HT-29 (cell line): ENCODE measurements at places on chromosomes 3 and 15. TPM values are rescaled to one million over a fixed set of nuclear protein-coding genes. Genes with fewer than 3 reads are reported as not detected.

DNA sequence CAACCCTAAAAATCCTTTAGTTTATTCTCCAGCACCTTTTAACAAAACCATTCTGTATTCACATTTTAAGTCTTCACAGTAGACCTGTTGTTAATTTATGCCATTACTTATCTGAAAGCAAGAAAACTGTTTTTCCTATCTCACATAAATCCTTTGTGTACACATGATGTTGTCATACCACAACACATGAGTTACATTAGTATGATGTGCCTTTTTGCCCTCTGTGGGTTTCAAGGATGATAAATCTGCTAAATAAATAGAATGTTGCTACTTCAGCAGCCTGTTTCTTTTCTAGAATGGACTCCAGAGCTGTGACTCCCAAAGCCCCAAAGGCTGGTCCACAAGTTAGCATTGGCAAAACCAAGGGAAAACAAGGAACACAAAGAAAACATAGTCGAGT is 151.6 kb downstream of the SERPINI1 start:
- DNase-seq = no peak

- no peak for DNase-seq
Measured at GRCh38 chr15:91291673-91292072, 191.6 kb downstream of the SV2B start.

DNA sequence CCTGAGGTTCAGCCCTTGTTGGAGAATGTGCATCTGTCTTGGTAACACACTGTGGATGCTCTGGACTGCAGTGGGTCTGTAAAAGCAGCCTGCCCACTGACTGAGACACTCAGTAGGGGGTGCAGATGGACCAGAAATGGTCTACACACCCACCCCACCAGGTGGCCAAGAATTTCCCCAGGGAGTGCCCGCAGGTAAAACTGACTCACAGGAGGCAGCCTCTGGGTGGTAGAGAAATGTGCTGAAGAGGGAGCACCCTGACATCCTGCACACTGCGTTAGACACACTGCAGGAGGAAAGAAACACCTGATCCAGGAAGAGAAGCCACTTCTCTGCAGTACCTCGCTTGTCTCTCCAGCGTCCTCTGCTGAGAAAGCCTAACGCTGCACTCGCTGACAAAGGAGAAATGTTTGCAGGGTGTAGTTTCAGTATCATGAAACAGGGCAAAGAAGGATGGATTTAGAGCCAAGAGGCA is 109.5 kb upstream of the ABHD17C start:
- peak; percentile 21 for DNase-seq

DNA sequence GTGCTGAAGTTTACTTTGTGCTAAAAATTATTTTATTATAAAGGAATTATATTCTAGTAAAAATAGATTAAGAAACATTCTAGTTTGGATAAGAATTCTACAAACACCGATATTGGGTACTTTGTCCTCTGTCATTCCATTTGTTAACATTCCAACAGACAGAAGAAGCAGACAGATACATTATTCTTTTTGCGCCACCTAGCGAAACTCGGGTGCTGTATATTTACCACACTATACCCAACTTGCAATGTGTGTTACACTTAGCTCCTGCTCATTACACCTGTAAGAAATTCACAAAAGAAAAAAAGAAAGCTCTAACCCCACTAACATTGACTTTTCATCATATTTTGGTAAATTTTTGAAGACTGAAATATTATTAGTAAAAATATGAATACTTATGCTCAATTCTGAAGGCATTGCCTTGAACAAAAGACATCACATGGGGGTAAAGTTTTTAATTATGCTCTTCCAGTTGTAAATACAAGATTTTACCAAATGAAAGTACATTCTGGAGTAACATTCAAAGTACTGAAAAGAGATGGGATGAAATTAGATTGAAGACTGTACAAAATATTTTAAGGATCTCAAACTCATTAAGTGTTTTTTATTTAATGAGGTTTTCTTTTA is 136.5 kb upstream of the MLF1 start:
- peak; percentile 87 for DNase-seq

DNA sequence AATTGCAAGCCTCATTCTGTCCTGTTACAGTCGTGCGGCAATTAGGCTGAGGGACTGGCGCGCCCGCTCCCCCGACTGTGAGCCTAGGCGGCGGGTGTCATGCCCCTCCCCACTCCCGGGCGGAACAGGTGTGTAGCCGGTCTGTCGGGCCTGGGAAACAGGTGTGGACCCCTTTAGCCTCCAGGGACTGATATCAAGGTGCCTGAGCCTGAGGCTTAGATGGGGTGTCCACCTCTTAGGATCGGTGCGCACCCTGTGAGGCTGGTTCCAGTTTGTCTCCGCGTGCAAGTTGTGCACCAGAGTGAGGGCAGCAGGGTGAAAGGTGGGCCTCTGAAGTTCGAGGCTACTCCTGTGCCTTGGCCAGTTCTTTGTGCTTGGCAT is 686 bp downstream of the VPS8 start:
- DNase-seq = no peak

DNA sequence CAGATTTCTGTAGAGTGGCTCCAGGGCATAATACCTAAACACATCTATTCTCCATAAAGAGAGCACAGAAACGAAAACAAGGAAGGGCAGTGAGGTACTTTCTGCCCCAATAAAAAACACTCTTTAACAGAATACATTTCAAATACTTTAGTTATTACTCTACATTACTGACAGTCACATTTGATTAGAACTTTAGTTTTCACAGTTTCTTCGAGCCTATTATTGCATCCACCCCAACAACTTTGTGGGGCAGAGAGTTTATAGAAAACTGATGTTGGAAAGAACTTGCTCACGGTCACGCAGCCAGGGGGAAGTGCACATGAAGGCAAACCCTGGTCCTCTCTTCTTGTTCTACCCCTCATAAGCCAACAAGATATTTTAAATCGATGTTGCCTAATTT is 9.0 kb downstream of the VPS39 start:
- no peak for DNase-seq

The SCN11A gene
- not detected in 2 replicates for total RNA-seq
